ENCODE measurements at places on chromosomes 16 and 17. TPM values are rescaled to one million over a fixed set of nuclear protein-coding genes. Genes with fewer than 3 reads are reported as not detected.
A peak's percentile ranks its signal among the peaks of the same experiment; 100 is the strongest.

DNA sequence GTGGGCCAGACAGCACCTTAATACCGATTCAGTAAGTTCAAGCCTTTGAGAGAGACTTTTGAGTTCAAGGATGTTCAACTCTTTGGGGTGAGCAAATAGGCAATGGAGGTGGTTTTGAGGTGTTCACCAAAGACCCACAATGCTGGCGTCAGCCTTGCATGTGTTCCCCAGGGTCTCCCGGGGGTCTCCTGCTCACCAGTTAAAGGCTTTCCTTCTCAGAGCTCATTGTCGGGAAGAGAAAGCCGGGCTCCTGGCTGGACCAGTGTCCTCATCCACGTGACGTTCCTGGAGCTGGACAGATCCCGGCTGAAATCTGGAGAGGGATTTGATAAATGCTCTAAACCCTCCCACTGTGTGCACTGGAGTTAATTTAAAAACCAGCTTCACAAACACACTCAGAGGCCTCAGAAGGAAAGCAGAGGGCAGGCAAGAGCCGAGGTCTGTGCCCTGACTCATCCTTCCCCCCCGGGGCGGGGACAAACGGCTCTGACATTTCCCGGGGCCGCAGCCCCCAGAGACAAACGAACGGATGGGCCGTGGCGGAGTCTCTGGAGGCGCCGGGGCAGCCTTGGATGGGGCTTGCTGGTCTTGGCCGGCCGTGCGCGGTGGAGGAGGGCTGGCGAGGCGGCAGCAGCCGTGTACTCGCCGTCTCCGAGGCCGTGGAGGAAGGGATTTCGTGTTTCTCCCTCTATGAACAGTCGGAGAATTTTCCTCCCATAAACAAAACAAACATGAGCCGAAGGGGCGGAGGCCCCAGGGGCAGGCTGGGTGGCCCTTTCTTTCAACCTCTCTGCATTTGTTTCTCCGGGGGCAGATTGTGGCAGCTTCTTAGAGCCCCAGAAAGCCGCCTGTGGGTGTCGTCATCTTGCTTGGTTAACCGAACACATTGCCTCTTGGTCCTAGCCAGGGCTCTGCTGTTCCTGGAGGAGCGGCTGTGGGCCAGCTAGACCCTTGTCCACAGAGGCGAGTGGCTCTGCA is 94.2 kb downstream of the NTN1 start:
- peak; percentile 27 for DNase-seq
- H3K36me3 ChIP-seq = no peaks in the 10 kb centered on the region
- H3K27me3 ChIP-seq = no peaks in the 10 kb centered on the region
- peak overlapping the region; percentile 12 for H3K4me3 ChIP-seq
- no peaks in the 10 kb centered on the region for H3K4me1 ChIP-seq

The CCL23 gene
- 0.80 TPM for total RNA-seq

DNA sequence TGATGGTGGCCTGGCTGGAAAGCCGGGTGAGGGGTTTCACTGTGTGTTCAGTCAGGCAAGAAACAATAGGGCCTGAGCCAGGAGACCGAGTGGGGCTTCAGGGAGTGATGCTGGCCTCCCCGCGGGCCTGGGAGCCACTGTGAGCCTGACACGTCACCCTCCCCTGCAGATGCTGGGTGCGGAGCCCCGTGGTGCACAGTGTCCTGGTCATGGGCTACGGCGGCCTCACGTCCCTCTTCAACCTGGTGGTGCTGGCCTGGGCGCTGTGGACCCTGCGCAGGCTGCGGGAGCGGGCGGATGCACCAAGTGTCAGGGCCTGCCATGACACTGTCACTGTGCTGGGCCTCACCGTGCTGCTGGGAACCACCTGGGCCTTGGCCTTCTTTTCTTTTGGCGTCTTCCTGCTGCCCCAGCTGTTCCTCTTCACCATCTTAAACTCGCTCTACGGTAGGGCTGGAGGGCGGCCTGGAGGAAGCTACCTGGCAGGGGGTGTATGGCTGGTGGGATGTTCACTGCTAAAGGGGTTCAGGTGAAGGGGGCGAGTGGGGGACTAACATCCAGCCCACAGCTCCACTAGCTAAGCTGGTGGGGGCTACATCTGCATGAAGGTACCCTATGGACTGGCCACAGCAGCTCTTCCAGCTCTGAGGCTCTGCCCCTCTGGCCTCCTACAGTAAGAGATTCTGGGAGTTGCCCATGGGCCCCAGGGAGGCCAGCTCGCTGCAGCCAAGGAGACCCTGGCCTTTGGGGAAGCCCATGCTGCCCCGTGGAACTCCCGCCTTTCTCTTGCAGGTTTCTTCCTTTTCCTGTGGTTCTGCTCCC is 32.4 kb downstream of the ADGRG5 start:
- no peak overlapping the region for H3K4me3 ChIP-seq
- H3K27me3 ChIP-seq = no peaks in the 10 kb centered on the region
- no peak for DNase-seq
- peaks cover 46% of the 10 kb centered on the region for H3K36me3 ChIP-seq
- H3K4me1 ChIP-seq = peaks cover 42% of the 10 kb centered on the region

DNA sequence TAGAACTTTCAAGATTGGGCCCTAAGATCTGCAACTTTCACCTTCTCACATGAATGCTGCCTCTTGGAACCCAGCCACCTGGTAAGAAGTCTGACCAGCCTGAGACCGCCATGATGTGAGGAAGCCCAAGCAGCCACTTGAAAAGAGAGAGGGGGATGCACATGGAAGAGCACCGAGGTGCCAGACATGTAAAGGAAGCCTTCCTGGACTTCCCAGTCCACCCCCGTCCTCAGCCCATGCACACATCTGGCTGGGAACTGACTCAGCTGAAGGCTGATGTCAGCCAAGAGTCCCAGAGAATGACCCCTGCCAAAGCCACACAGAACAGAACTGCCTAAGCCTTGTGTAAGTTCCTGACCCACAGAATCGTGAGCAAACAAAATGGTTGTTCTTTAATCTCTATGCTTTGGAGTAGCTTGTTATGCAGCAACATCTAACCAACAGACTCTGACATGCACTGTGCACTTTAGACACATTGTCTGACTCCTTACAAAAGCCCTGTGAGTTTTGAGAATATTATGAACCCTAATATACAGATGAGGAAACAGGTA is 86.7 kb downstream of the RMI2 start:
- H3K27me3 ChIP-seq = no peaks in the 10 kb centered on the region
- no peak for DNase-seq
- no peaks in the 10 kb centered on the region for H3K4me1 ChIP-seq
- no peak overlapping the region for H3K27ac ChIP-seq

The OR2C1 gene
- not detected for total RNA-seq

The MMP2 gene
- total RNA-seq = not detected

GRCh38 chr17:57809879-57810278 is 40.0 kb downstream of the MRPS23 start:
- no peaks in the 10 kb centered on the region for H3K27me3 ChIP-seq
- no peak overlapping the region for H3K27ac ChIP-seq
- no peaks in the 10 kb centered on the region for H3K36me3 ChIP-seq
- no peak for DNase-seq

DNA sequence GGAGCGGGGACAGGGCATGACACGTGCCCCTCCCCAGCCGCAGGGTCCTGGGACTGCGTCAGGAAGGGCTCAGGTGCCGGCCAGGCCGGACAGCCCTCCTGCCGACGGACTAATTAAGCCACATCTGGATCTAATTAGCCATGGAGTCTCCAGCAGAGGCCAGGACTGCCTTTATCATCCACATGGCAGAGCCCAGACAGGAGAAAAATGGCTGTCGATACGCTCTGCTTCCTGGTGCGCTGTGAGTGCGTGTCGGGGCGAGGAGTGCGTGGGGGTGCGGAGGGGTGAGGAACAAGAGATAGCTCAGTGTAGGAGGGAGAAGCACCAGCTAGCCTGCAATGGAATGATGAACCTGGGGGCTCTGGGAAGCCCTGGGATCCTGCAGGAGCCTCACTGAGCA is 218.8 kb downstream of the IRF8 start:
- H3K4me3 ChIP-seq = no peak overlapping the region
- no peak for DNase-seq
- no peak overlapping the region for H3K27ac ChIP-seq
- no peaks in the 10 kb centered on the region for H3K36me3 ChIP-seq
- no peaks in the 10 kb centered on the region for H3K4me1 ChIP-seq

The TMEM114 gene
- total RNA-seq = not detected

- no peak overlapping the region for H3K4me3 ChIP-seq
- H3K27me3 ChIP-seq = no peaks in the 10 kb centered on the region
- no peak overlapping the region for H3K27ac ChIP-seq
- H3K4me1 ChIP-seq = no peaks in the 10 kb centered on the region
- DNase-seq = no peak
- no peaks in the 10 kb centered on the region for H3K36me3 ChIP-seq
Observed at GRCh38 chr16:71514476-71514875, 11.8 kb upstream of the CHST4 start.

DNA sequence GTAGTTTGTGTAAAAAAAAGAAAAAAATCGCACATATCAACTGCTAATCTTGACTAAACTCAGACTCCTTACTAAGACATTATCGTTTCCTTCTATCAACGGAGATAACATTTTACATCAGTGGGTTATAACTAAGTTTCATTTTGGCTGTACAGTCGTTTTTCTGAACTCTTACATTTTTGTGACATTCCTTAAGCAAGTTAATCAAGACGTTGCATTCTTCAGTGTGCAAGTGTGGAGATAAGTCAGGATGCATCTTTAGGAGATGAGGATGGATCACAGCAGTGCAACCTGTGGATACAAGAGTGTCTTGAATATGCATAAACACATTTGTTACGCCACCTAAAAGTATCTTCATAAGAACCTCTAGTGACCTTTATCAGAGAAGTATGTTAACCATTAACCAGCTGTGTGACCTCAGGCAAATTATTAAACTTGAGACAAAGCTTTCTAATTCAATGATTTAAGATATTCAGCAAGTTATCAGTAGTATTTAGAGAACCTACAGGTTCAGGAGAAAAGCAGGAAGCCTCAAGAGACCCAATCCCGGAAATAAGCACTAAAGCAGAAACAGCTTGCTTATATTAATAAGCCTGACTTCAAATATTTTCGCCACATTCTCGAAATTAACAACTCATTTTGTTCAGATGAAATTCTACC is 9.4 kb downstream of the CMC2 start:
- H3K4me3 ChIP-seq = peak overlapping the region; percentile 37
- H3K36me3 ChIP-seq = no peaks in the 10 kb centered on the region
- peak overlapping the region; percentile 85 for H3K27ac ChIP-seq
- peaks cover 3% of the 10 kb centered on the region for H3K4me1 ChIP-seq
- peak; percentile 49 for DNase-seq

- no peaks in the 10 kb centered on the region for H3K36me3 ChIP-seq
- H3K27ac ChIP-seq = no peak overlapping the region
- no peak for DNase-seq
- no peaks in the 10 kb centered on the region for H3K27me3 ChIP-seq
Observed at GRCh38 chr17:9290226-9290613, 268.9 kb downstream of the NTN1 start.

GRCh38 chr16:10878644-10879501 is 1.9 kb downstream of the CIITA start:
- no peaks in the 10 kb centered on the region for H3K27me3 ChIP-seq
- H3K36me3 ChIP-seq = no peaks in the 10 kb centered on the region
- DNase-seq = peak; percentile 35
- peak overlapping the region; percentile 34 for H3K27ac ChIP-seq
- H3K4me1 ChIP-seq = peaks cover 78% of the 10 kb centered on the region

The BCAR1 gene
- not detected for total RNA-seq

- no peak overlapping the region for H3K27ac ChIP-seq
- H3K36me3 ChIP-seq = no peaks in the 10 kb centered on the region
- H3K27me3 ChIP-seq = no peaks in the 10 kb centered on the region
- no peak overlapping the region for H3K4me3 ChIP-seq
- H3K4me1 ChIP-seq = no peaks in the 10 kb centered on the region
Observed at GRCh38 chr17:20174588-20175265, 165.6 kb downstream of the SPECC1 start.

GRCh38 chr17:2854143-2855055 is 58.2 kb downstream of the RAP1GAP2 start:
- no peaks in the 10 kb centered on the region for H3K27me3 ChIP-seq
- peaks cover 61% of the 10 kb centered on the region for H3K4me1 ChIP-seq
- no peak for DNase-seq
- peak overlapping the region; percentile 6 for H3K4me3 ChIP-seq
- no peak overlapping the region for H3K27ac ChIP-seq

DNA sequence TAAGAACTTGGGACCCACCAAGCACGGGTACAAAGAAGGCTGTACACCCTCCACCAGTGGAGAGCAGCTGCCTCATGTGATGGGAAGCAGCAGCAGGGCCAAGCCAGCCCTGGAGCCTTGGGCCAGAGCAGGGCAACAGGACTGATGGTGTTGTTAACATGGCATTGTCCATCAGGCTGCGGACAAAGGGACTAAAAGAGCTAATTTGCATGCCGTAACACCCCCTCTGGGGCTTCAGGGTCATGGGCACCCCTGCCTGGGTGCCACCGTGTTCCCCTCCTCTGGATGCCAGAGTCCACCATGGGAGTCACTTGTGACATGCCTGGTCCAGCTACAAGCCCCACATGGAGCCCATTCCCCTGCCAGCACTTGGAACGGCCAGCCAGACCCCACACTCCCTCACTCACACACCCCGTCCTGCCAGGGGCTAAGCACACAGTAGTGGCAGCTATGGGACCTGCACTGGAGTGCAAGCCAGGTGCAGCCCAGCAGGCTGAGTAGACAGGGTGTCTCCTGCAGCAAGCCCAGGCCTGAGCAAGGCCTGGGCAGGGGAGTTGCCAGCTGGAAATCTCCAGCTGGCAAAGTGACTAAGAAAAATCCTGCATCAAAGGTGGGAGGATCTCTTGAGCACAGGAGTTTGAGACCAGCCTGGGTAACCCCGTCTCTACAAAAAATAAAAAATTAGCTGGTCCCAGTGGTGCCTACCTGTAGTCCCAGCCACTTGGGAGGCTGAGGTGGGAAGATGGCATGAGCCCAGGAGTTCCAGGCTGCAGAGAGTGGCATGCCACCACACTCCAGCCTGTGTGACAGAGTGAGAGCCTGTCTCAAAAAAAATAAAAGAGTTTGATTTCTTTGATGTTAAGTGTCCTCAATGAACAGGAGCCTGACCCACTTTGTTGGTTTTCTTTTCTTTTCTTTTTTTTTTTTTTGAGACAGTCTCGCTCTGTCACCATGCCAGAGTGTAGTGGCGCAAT is 33.7 kb downstream of the NOL11 start:
- peaks cover 21% of the 10 kb centered on the region for H3K36me3 ChIP-seq
- no peaks in the 10 kb centered on the region for H3K27me3 ChIP-seq
- no peaks in the 10 kb centered on the region for H3K4me1 ChIP-seq
- no peak overlapping the region for H3K27ac ChIP-seq

DNA sequence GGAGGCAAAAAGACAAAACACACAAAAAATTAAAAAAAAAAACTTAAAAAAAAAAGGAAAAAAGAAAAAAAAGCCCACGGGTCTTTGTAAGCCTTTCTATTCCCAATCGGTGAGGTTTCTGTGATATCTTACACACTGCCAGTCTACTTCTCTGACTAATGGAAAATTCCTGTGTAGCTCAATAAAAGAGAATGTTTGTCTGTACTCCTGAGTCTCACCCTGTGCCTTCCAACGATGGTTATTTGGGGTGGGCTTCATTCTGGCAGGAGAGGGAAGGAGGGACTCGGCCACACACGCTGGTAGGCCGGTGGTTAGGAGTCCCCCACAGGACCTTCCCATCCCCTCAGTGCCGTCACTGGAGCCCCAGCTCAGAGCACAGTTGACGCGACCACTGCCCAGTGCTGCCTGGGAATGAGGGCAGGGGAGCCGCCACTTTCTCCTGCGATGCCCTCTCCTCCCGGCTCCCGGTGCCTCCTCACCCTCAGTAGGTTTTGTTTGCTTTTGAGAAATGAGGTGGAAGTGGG is 68.0 kb downstream of the AMFR start:
- DNase-seq = no peak
- H3K4me1 ChIP-seq = peaks cover 13% of the 10 kb centered on the region
- H3K36me3 ChIP-seq = peaks cover 3% of the 10 kb centered on the region
- H3K27ac ChIP-seq = no peak overlapping the region
